ENCODE measurements at places on chromosomes 4 and X.

DNA sequence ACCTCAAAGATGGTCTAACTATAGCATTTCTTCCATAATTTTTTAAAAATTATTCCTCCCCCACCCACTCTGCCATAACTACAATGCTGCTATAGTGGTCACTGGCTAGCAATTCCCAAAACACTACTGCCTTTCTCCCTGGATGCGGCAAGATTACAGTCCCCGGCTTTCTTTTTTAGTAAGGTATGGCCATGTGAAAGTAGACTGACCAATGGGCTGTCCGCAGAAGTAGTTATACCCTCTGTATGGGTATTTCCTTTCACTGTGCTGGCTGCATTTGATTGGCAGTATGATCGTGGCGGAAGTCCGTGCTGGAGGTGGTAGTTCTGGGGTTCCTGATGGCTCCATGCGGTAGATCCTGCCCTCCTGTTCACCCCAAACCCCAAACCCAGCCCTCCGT is 166.0 kb downstream of the FBXO8 start:
- no peak for DNase-seq

DNA sequence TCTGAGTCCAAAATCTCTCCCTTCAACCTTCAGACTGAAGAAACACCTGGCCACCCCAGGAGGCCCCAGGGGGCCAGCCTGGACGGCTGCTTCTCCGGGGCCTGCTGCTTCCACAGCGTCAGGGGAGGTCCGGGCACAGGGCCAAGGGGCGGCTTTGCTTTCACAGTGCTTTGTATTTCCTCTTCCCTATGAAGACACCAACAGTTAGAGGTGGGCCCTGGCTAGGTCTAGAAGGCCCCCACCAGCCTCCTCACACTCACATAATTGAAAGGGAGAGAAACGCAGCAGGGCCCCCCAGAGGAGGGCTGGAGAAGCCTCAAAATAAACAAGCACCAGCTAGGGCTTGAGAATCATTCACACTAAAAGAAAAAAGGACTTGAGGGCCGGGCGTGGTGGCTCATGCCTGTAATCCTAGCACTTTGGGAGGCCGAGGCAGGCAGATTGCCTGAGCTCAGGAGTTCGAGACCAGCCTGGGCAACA is 17.8 kb downstream of the SCD5 start:
- peak; percentile 90 for DNase-seq

DNA sequence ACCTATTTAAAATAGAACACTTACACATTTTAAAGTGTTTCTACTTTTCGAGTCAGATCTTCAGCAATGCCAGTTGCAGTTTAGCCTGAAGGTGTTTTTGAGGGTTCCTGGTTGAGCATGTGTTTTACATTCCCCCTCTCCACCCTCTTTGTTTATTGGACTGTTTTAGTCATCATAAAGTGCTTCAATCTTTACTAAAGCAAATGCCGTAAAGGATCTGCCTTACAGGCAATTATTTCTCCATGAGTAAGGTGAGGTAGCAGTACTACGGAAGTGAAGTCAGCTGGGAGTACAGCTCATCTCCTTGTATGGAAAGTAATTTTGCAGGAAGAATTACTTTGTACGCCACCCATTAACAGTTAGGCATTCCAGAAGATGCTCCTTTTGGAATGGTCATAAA is 36.9 kb downstream of the PDLIM5 start:
- DNase-seq, result no peak

GRCh38 chr4:6734165-6734786 is 18.3 kb downstream of the BLOC1S4 start:
- DNase-seq, result peak; percentile 53

DNA sequence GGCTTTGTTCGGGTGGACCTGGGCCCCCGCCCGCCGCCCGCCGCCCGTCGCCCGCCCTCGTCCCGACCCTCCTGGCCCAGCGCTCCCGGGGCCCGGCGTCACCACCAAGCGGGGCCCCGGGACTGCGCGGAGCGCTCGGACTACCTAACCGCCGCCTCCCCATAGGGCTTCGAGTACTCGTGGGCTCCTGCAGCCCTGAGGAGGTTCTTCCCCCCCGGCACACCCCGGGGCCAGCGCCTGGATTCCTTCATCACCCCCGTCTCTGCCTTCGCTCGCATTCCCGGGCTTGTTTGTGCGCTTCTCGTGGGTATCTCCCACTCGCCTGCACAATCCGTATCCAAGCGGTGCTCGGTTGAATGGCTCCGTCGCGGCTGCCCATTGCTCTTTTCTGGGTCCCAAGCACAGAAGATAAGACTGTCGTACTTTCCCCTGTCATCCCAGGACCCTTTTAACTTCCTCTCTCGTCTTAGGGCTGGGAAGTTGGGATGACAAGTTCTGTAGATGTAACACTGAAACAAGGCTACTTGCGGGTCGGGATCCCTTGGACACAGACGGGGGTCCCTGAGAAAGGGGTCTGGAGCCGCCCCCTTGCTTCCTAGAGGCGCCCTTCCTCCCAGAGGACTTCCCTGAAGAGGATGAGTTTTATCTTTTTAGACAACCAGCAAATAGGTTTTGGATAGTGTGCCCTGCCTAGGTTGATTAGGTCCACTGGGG is 565 bp downstream of the MOB1B start:
- DNase-seq, result peak; percentile 62

DNA sequence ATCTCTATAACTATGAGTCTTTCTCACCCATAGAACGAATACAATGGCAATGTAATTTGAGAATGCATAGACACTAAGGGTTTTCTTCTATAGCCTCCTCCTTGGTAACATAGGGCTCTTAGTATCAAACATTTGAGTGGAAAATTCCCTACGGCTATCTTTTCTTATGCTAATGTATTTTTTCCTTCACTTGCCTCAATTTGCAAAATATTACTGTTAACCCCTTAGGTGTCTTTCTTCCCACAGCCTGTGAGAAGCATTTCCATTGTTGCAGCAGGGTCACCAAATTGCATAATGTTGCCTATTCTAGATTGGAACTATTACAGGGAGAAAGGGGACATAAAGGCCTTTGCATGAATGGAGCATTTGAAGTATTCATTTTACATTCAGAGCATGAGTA is 140.5 kb upstream of the RAPGEF2 start:
- DNase-seq, result no peak

DNA sequence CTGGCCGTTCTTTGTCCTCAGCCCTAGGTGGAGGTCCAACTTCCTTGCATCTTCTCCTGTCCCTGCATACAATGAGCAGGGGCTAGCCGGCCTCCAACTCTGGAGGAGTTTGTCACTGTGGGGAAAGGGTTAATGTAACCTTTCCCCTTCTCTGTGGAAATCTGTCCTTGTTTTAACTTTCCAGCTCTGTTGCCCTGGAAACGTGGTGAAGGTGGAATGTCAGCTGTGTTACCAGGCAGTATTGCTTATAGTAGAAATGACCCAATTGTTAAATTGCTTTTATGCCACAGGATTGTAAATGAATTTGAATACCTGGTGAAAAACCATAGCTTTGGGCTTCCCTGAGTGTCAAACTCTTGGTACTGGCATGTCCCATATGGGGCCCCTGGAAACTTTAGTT is 131.6 kb upstream of the SCML1 start:
- no peak for DNase-seq

All from hematopoietic multipotent progenitor cell treated with erythropoietin and hydrocortisone succinate and interleukin-3 and kit ligand, for 4 days (in vitro differentiated cells).